Aorta (tissue), 5 donors: ENCODE measurements at places on chromosomes 5 and 9. TPM values are rescaled to one million over a fixed set of nuclear protein-coding genes. Genes with fewer than 3 reads are reported as not detected.

DHFR gene
- polyA plus RNA-seq = 21.0 TPM

PCDHA6 gene
- 0.64 TPM for polyA plus RNA-seq

ZSWIM6 gene
- 3.4 TPM for polyA plus RNA-seq

SV2C gene
- not detected for polyA plus RNA-seq

- DNase-seq = no peak
These were observed 70.4 kb upstream of the GPBP1 start for GRCh38 chr5:57103317-57103907.

GRCh38 chr5:126508962-126509279 lies 85.7 kb downstream of the GRAMD2B start:
- no peak for DNase-seq

DNA sequence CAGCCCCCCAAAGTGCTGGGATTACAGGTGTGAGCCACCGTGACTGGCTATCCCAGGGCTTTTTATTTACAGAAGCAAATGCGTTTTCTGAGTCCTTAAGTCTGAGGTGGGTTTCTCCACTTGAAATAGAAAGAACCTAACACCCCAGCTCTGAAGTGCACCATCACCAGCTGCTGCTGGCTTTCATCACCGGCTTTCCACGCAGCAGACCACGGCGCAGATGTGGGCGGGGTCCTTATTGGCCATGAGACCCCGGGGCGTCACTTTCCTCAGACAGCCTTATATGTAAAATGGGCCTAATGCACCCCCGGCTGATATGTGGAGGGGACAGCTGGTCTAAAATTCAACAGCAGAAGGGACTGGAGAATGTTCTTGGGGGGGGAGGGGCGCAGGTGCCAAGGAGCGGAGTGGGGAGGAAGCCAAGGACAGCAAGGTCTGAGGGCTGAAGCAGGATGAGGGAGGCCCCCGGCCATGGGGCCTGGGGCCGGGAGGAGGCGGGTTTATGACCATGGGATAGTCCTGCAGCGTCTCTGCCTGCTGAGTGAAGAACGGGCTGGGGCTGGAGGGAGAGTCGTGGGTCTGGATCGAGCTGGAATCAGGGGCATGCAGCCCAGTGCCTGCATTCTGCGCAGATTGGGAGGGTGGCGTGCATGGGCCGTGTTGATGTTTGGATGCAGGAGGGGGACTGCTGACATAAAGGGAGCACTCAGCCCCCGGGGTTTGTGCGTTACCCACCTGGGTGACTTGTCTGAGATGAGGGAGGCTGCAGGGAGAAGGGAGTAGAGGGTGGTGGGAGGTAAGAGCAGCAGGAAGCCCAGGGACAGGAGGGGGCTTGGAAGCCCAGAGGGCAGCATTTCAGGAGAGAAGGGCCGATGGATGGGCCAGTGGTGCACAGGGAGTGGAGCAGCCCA lies 30.2 kb downstream of the RASGEF1C start:
- DNase-seq = no peak

PLPPR1 gene
- not detected for polyA plus RNA-seq

- DNase-seq = no peak
These were observed 146.7 kb downstream of the GPBP1 start for GRCh38 chr5:57320582-57320981.

- DNase-seq = no peak
These were observed 147.9 kb upstream of the VLDLR start for GRCh38 chr9:2473681-2474080.

GRCh38 chr5:138354926-138355378 lies 2.5 kb downstream of the KDM3B start:
- DNase-seq = no peak

MAP1B gene
- 66.5 TPM for polyA plus RNA-seq

BTNL3 gene
- not detected for polyA plus RNA-seq

- no peak for DNase-seq
These were observed 147.5 kb upstream of the FGF10 start for GRCh38 chr5:44536650-44537260.

FOXD4L6 gene
- not detected for polyA plus RNA-seq

STK32A gene
- 4.6 TPM for polyA plus RNA-seq

FOXD4L4 gene
- polyA plus RNA-seq = 0.25 TPM

SH2D3C gene
- 2.0 TPM for polyA plus RNA-seq

MCTP1 gene
- polyA plus RNA-seq = 0.43 TPM

NUP155 gene
- polyA plus RNA-seq = 1.5 TPM

- no peak for DNase-seq
These were observed 91.8 kb downstream of the STX17 start for GRCh38 chr9:99998266-99998665.

DNA sequence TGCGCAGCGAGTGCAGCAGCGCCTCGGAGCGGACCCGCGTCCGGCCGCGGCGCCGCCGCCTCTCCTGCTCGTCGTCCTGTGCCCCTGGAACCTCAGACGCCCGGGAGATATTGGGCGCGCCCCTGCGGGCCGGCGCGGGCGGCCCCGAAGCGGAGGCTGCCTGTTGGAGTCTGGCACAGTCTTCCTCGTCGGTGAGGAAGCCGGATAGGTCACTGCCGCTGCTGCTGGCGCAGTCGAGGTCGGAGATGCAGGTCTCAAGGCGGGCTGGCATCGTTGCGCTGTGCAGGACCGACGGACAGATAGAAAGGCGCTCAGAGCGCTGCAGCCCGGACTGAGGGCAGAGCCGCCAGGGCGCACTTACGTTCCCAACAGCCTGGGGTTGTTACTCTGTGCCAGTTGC lies 344 bp downstream of the NEUROG1 start:
- no peak for DNase-seq

- DNase-seq = no peak
These were observed 23.4 kb downstream of the DMRTA1 start for GRCh38 chr9:22469928-22470544.

FANCG gene
- 17.3 TPM for polyA plus RNA-seq

ARL10 gene
- 1.1 TPM for polyA plus RNA-seq

GRCh38 chr5:168827636-168828035 lies 248.5 kb upstream of the PANK3 start:
- DNase-seq = no peak

- DNase-seq = no peak
These were observed 72.0 kb upstream of the COL5A1 start for GRCh38 chr9:134569626-134570025.

DNA sequence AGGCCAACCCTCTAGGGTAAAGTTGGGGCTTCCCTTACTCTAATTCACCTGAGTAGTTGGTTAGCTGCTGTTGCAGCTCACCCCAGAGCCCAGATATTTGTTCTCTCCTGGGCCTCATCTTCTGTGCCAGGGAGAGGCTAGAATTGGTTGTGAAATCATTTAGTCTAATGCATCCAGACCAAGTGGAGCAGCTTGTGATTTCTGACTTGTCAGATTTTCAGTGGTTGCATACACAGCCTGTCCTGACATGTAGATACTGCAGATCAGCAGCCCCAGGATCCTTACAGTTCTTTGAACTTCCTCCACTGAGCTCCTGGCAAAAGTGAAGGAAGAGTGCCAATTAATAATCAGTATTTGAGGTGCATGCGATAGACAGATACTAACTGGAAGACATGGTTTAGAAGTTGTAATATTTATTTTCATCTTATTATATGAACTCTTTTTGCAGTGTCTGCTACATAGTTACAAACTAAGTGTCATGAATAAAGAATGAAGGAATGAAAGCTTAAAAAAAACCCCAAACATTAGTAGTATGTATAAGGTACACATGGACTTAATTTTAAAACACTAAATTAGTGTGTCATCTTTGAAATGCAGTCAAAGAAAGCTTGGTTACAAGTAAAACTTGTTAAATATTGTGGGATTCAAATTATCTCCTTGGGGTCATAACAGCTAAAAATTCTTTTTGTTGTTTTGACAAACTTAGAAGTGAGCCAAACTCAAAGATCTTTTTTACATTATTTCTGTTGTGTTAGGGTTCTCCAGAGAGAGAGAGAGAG lies 128.5 kb downstream of the VPS13A start:
- DNase-seq = no peak

GRCh38 chr5:83568186-83568585 lies 96.6 kb downstream of the VCAN start:
- no peak for DNase-seq

- no peak for DNase-seq
These were observed 57.9 kb downstream of the HINT1 start for GRCh38 chr5:131107128-131107527.

- DNase-seq = no peak
These were observed 632 bp upstream of the SPINK13 start for GRCh38 chr5:148267962-148268361.

DNA sequence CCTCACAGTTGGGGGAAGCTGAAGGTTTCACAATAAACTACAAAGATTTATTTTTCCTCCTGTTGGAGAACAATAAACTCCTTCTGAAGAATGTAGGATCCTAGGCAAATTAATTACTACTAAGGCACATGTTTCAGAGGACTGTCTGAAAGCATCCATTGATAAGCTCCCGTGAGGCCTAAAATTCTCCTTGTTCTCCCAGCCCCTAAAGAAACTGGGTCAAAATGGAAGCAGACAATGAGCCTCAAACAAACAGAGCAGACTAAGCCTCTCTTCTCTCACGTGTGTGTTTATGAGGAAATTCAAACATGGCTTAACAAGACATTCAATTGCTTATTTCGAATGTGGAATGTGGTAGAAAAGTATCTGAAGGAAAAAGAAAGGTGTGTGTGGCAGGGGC lies 249.0 kb downstream of the GLIS3 start:
- DNase-seq = no peak

MAPK9 gene
- 22.0 TPM for polyA plus RNA-seq

DNA sequence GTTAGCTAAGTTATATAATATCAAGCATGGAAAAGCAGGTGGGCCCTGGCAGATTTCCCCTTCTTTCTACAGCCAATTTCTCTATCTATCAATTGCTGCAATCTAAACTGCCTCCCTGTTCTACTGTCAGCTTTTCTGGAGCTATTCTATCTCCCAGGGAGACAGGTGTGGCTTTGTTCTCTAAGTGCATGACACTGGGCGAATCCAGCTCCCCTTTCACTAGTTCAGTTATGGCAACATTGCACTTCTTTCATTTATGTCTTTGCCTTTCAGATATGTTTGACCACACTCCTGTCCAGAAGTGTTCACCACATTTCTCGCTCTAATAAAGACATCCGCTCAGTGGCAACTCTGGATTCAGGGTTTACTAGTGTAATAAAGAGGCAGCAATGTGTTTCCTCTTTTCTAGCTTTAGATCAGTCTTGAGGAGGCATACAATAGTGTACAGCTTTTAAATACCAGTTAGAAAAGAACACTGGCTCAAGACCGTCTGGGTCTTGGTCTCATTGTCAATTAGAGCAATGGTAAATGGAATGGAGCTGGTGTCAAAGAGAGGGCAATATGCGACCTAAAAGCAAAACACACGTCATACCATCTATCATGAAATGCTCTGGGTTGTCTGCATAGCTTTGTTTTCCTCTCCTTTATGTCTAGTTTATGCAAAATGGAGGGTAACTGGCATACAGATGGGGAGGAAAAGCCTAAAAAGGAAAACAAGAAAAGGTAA lies 197.0 kb downstream of the SLF1 start:
- DNase-seq = no peak

ADAMTS13 gene
- 2.0 TPM for polyA plus RNA-seq

DNA sequence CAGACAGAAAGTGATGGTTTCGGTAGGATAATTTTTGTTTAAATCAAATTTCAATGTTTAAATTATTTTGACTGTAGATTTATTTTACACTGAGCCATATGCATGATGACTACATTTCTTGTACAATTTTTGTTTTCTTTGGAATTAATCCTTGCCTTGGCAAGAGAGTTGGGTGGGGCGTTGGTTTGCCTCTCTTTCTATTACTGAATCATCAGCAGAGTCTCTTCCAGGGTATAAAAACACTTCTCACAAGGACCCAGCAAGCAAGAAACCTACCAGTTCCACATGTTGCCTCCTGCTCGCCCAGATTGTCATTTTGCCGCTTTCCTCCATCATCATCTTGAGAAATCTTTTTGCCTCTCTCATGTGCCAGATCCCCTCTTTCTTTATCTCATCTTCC lies 455.0 kb upstream of the DMAC1 start:
- no peak for DNase-seq

F12 gene
- polyA plus RNA-seq = 1.8 TPM

- DNase-seq = peak; percentile 77
These were observed 13.4 kb downstream of the ADAM19 start for GRCh38 chr5:157562111-157562581.

- no peak for DNase-seq
These were observed 419.4 kb downstream of the RAB3C start for GRCh38 chr5:59002162-59002825.

- DNase-seq = no peak
These were observed 349.0 kb upstream of the MPDZ start for GRCh38 chr9:13628526-13628925.

SPINK5 gene
- 0.75 TPM for polyA plus RNA-seq

- DNase-seq = no peak
These were observed 28.6 kb upstream of the SELENOP start for GRCh38 chr5:42840269-42840668.

DNA sequence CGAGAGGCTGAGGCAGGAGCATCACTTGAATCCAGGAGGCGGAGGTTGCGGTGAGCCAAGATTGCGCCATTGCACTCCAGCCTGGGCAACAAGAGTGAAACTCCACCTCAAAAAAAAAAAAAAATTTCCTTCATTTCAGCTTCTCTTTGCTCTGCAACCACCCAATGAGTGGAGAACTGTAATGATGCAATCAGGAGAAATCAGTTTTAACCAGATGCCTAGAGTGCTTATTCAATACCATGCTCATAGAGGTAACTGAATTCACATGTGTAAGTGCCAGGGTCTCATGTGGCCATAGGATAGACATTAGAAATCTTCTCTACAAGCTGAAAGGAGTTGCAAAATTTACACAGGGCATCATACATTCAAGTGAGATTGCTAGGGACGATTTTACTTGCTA lies 70.6 kb downstream of the HMHB1 start:
- DNase-seq = no peak

GRCh38 chr5:109944461-109944860 lies 254.7 kb downstream of the MAN2A1 start:
- no peak for DNase-seq

GRCh38 chr5:44740660-44741059 lies 68.1 kb upstream of the MRPS30 start:
- no peak for DNase-seq

GRCh38 chr5:178589180-178590140 lies 733 bp downstream of the COL23A1 start:
- DNase-seq = no peak

DNA sequence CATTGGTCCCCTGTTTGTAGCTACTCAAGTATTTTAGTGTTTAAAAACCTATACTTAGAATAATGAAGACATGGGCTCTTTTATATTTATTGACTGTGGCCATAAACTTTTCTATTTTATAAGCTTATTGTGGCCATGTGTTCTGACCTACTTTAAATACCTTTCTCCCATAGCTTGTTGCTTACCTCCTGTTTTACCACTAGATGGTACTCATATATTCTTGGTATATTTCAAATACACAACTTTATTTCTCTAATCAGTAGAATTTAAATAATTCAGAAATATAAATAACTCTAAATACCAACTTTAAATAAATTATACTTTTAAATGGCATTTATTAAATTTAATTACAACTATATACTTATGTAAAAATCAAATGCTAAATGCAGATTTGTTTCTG lies 498.0 kb downstream of the PRDM9 start:
- no peak for DNase-seq

DNA sequence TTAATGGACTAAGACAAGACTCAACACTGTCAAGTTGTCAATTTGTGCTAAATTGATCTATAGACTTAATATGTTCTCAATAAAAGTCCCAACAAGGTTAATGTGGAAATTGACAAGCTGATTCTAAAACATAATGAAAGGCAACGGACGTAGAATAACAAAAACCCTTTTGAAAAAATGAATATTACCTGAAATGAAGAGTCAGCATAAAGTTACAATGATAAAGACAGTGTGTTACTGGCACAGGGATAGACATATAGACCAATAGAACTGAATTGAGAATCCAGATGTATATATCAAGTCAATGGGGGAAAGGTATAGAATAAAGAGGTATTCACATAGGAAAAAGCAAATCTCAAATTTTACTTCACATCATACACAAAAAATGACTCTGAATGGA lies 37.7 kb upstream of the BARX1 start:
- no peak for DNase-seq
